ENCODE measurements at places on chromosomes 4 and X.
A peak's percentile ranks its signal among the peaks of the same experiment; 100 is the strongest.

DNA sequence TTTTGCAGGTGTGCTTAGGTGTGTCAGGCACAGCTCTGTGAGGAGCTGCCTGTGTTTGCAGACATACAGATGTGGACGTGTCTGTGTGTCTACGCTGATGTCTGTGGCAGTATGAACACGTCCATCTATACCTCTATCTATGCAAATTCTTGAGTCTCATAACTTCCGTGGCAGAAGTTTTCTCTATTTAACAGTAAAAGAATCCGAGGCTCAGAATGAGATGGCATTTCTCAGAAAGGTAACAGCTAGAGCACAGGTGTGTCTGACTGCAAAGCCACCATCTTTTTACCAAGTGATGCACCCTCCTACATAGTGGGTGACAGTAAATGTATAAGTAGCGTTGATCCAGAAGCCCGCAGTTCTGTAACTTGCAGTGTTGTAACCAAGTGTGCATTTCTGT, 39.9 kb upstream of the CYP4V2 start:
- no peak for DNase-seq

- DNase-seq = no peak
Observed at GRCh38 chrX:153913701-153914100, 9.2 kb downstream of the AVPR2 start.

DNA sequence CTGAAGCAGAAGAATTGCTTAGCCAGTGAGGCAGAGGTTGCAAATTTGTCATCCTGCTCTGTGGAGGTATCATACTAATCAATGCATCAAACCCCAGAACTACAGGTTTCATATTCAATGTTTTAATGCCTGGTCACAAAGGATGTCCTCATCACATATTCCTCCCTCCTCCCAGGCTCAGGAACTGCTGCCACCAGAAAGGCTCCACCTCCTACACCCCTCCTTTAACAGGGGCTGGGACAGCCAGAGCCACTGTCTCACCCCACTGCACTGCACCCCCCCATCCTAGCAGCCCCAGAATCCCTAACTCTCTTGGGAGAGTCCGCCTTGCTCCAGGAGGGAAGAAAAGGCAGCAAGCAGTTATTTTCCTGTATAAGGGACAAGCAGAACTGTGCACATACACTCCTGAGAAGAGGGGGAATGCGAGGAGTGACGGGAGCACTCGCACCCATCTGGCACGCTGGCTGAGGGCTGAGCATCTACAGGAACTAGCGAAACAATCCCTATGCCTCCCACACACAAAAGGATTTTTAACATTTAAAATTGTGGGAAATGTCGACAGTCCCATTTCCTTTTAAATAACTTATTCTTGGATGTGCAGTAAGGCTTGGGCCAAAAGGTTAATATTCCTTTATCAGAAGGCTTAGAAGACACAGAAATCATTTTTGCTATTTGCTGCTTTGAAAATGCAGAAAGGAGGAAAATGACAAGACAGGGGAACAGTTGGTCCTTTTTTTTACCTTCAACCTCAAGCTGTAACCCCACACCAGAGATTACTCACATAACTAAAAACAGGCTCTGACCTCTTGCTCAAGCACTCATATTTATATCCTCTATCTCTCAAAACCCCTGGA, 27.8 kb downstream of the CD99L2 start:
- DNase-seq = no peak

GRCh38 chr4:40583850-40584439, 45.7 kb downstream of the RBM47 start:
- no peak for DNase-seq

DNA sequence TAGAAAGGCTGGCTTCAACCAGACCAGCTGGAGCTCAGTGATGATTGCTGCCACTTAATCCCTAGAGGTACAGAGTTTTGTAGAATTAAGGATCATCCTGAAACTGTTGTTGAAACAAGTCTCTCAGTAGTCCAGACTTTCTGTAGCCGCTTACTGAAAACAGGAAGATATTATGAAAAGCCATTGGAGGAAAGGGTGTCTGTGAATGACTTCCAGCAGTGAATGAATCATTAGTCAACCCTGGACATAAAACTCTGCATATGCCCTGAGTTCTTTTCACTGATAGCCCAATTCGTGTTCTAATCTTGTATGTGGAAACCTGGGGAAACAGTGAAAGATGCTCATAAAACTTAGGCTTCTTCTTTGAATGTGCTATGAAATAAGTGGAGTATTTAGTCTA, 14.8 kb downstream of the HOPX start:
- no peak for DNase-seq

DNA sequence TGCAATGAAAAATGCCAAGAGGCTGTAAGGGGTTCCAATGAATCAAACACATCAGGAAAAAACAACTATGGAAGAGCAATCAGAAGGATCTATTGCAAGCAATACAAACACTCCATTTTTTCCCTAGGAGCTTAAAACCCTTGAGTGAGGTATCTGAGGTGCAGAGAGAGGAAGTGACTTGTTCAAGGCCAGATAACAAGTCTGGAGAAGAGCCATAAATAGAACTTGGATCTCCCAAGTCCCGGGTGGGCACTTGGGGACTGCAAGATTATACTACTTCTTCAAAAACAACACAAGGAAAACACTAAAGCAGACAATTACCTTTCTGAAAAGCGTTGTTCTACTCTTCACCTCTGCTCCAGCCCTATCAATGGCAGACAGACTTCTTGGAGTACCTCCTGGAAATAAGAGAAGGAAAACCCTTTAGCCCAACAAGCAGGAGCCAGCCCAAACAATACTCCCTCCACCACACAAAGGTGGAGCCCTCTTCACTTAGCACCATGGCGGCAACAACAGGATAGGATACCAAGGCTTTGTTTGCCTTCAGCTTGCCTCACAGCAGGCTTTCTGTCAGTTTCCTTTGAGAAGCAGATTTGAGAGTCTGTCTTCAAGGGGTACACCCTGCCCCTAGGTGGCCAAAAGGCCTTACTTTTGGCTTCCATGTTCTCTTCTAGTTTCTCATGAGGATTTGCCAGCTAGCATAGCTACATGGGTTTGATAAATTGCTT, 26.0 kb downstream of the AIFM1 start:
- DNase-seq = peak; percentile 28

DNA sequence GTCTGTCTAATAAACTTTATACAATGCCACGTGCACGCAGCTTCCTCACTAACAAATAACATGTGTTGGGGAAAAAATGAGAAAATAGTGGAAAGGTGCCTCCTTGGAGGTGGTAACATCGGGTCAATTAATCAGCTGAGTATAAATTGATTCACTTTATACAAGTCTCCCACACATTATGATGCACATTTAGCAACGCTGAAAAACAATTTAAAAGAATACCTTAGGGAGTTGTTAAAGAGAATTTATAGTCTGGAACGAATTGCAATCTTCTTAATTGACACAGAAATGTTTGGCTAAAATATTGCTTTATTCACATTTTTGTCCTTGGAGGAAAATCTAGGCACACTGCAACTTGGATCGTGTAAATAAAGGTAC, 84.2 kb downstream of the HPRT1 start:
- DNase-seq = no peak

DNA sequence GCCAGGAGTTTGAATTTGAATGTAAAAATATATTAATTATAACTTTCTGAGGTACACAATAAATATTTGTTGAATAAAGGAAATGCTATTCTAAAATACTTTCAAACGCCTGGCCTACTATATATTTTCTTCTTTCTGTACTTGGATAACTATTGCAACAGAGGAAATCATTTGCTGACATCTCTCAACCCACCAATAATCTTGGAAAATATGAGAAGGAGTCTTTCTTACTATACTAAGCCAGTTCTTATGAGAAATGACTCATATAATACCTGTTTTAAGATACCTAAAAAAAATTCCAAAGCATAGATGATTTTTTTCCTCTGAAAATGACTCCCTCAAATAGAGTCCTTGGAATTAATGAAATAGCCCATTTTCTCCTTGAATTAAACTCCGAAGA, 64.1 kb downstream of the CAMK2D start:
- DNase-seq = no peak

DNA sequence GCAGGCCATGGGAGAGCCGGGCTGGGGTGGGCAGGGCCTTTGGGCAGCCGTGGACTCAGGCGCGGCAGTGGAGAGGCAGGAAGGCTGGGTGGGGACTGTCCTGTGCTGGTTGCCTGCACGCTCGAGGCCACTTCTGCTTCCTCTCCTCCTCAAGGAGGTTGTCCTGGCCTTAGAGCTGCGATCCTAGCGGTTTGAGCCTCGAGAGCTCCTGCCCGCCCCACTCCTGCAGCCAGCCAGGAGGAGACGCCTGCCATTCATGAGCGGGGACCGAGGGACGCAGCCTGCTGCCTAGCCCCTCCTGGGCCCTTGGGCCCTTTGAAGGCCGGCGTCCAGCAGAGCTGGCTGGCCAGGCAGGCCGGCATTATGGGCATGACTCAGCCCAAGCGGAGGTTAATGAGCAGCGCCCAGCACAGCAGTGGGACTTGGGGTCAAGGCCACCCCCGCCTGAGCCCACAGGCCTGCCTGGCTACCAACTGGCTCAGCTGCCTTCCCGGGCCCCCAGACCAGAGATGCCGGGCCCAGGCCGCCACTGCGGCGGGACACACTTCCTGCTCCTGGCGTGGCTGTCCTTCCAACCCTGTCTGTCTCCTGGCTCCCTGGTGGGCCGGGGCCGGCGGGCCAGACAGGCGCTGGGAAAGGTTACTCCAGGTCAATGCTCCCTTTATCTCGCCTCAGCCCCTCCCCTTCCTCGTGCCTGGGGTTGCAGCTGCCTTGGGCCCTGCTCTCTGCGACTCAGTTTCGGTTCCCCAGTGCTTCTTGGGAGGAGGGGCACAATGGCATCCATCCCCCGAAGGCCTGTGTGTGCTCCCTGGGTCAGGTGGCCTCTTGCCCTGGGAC, 1.8 kb downstream of the ABCD1 start:
- DNase-seq = no peak

All from NCI-H187 (cell line).